ENCODE measurements at places on chromosomes 4 and X. TPM values are rescaled to one million over a fixed set of nuclear protein-coding genes. Genes with fewer than 3 reads are reported as not detected.

The SMIM10L2A gene
- total RNA-seq: not detected

The KLF8 gene
- 93.2 TPM for total RNA-seq

The SPANXA2 gene
- total RNA-seq: 4.7 TPM

The FMR1 gene
- 99.9 TPM for total RNA-seq

The XPNPEP2 gene
- not detected for total RNA-seq

The CSAG1 gene
- 33.2 TPM for total RNA-seq

The SH3BGRL gene
- total RNA-seq: 46.6 TPM

The LRAT gene
- 0.68 TPM for total RNA-seq

DNA sequence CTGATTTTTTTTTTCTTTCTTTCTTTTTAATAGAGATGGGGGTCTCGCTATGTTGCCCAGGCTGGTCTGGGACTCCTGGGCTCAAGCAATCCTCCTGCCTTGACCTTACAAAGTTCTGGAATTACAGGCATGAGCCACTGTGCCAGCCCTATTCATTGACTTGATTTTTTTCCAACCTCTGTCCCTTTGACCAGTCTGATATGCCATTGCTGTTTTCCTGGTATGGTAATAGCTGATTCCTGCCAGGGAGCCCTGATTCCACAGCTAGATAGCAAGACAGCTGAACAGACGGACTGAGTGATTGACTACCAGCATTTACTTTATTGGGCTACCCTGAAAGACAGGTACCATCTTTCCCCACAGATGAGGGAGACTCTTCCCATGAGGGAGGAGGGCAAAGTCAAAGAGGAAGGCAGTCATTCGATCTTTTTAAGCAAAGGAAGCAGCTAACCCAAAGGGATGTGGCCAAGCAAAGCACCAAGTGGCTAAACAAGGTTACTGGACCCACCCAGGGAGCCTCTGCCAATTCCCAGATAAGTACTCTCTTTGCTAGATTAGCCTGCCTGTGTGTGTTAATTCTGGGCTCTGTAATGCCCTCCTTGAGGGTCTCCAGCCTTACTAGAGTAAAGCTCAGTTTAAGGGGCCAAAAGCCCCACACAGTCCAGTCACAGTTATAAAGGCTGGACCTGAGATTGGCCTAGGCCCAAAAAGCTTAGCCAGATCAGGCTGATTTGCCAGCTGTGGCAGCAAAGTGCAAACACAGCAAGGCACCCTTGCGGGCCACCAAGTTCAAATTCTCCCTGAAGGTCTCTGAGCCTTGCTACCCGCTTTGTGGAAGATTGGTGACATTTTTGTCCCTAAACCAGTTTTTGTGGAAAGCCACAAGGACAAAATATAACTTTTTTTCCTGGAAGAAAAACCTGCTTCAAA lies 192.4 kb upstream of the GPC4 start:
- H3K4me3 ChIP-seq: no peak overlapping the region
- H3K4me1 ChIP-seq: no peaks in the 10 kb centered on the region
- H3K27ac ChIP-seq: no peak overlapping the region
- no peaks in the 10 kb centered on the region for H3K36me3 ChIP-seq
- no peak for DNase-seq

DNA sequence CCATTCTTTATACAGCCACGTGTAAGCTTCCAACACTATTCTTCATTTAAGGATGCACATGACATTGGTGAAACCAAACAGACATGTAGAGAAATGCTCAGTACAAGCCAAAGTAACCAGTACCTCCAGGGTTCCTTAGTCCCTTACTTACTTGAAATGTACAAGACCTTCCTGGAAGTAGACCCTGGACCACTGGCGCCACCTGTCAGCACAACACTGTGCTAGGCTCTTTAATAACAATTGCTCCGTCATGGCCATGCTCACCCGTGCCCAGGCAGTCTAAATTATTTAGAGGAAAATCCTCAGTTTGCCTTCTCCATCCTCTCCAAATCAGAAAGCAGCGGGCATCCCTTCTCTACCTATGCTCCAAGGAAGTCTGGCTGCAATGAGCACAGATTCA lies 52.7 kb downstream of the ADGRA3 start:
- no peaks in the 10 kb centered on the region for H3K27me3 ChIP-seq
- H3K27ac ChIP-seq: no peak overlapping the region
- no peak for DNase-seq
- H3K4me3 ChIP-seq: no peak overlapping the region
- H3K36me3 ChIP-seq: no peaks in the 10 kb centered on the region

GRCh38 chr4:80307774-80308465 lies 27.6 kb upstream of the CFAP299 start:
- no peaks in the 10 kb centered on the region for H3K4me1 ChIP-seq
- H3K4me3 ChIP-seq: no peak overlapping the region
- DNase-seq: peak; percentile 3
- no peaks in the 10 kb centered on the region for H3K27me3 ChIP-seq
- H3K36me3 ChIP-seq: no peaks in the 10 kb centered on the region

GRCh38 chrX:26254436-26254835 lies 38.5 kb downstream of the MAGEB5 start:
- no peaks in the 10 kb centered on the region for H3K27me3 ChIP-seq
- H3K4me1 ChIP-seq: no peaks in the 10 kb centered on the region
- no peak overlapping the region for H3K27ac ChIP-seq
- H3K36me3 ChIP-seq: no peaks in the 10 kb centered on the region

GRCh38 chrX:118740276-118740889 lies 13.0 kb downstream of the IL13RA1 start:
- H3K4me1 ChIP-seq: peaks cover 14% of the 10 kb centered on the region
- peak; percentile 38 for DNase-seq
- H3K27ac ChIP-seq: no peak overlapping the region
- peaks cover 8% of the 10 kb centered on the region for H3K36me3 ChIP-seq

- no peak overlapping the region for H3K4me3 ChIP-seq
- no peak for DNase-seq
- H3K36me3 ChIP-seq: no peaks in the 10 kb centered on the region
- no peak overlapping the region for H3K27ac ChIP-seq
Observed at GRCh38 chr4:47617607-47618006, 132.5 kb downstream of the ATP10D start.

DNA sequence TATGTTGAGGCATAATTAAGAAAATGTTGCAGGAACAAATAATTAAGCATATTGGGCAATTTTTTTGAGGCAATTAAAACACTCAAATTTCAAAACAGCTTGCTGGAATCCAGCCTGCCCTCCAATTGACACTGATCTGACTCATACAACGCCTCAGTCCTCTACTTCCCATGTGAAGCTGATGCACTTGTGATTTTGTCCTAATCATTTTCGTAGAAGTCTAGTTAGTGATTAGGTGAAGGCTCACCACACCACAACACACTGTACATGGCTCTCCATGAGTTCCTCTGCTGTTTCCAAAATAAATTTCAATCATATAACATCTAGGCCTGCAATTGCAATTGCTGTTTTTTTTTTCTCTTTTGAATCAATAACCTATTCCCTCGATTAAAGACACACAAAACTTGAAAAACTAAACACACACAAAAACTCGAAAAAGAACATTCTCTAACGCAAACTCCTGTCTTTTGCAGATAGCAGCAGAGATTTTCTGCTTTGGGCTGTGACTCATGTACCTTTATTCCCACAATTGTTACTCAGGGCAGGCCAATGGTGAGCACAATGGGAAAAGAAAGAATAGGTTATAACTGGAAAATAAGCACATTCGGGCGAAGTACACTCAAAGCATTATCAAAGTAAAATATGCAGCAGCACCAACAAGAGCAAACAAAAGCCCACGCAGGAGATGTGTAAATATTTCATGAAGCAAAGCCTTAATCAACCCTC lies 1.7 kb downstream of the GPRIN3 start:
- no peaks in the 10 kb centered on the region for H3K36me3 ChIP-seq
- no peak overlapping the region for H3K4me3 ChIP-seq
- DNase-seq: no peak

- DNase-seq: no peak
- H3K27me3 ChIP-seq: peaks cover 16% of the 10 kb centered on the region
- peaks cover 12% of the 10 kb centered on the region for H3K4me1 ChIP-seq
- no peak overlapping the region for H3K4me3 ChIP-seq
- no peaks in the 10 kb centered on the region for H3K36me3 ChIP-seq
Observed at GRCh38 chr4:8643441-8643840, 50.9 kb downstream of the CPZ start.

GRCh38 chrX:68835468-68835867 lies 6.6 kb downstream of the EFNB1 start:
- no peak overlapping the region for H3K27ac ChIP-seq
- H3K4me3 ChIP-seq: no peak overlapping the region
- no peaks in the 10 kb centered on the region for H3K36me3 ChIP-seq
- no peaks in the 10 kb centered on the region for H3K27me3 ChIP-seq

DNA sequence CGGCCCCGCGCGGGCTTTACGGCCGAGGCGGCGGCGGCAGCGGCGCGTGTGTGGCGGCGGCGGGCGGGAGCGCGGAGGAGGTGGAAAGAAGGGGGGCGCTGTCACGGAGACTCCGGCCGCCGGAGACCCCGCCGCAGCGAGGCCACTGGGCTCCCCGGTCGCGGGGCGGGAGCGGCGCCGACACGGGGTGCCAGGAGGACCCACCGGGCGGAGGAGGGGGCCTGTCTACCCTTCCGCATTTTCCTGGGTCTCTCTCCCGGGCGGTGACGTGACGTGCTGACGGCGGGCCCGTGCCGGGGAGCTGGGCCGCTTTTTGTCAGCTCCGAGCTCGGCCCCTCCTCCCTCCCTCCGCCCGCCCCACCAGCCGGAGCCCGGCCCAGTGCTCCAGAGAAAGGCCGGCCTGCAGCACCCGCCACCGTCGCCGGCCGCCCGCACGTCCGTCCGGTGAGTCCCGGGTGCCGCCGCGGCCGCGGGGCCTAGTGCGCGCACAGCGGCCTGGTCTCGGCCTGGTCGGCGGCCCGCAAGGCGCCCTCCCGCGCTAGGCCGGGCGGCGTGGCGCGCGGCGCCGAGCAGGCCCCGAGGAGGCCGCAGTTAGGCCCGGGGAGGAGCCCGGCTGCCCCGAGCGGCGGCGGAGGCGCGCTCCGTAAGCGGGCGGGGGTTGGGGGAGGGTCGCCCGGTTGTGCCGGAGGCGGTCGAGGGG lies at the start of gene ZFX:
Gene ZFX, plus strand, starts transcription at position 379 of the 700 bp plus-strand sequence. CDS start 23,014 bp downstream, outside the sequence.
- DNase-seq: peak; percentile 63
- H3K4me1 ChIP-seq: peaks cover 74% of the 10 kb centered on the region
- H3K4me3 ChIP-seq: peak within 1 kb of the TSS; percentile 90
- peaks cover 5% of the 10 kb centered on the region for H3K36me3 ChIP-seq
- peak within 1 kb of the TSS; percentile 86 for H3K27ac ChIP-seq
- H3K27me3 ChIP-seq: no peaks in the 10 kb centered on the region

DNA sequence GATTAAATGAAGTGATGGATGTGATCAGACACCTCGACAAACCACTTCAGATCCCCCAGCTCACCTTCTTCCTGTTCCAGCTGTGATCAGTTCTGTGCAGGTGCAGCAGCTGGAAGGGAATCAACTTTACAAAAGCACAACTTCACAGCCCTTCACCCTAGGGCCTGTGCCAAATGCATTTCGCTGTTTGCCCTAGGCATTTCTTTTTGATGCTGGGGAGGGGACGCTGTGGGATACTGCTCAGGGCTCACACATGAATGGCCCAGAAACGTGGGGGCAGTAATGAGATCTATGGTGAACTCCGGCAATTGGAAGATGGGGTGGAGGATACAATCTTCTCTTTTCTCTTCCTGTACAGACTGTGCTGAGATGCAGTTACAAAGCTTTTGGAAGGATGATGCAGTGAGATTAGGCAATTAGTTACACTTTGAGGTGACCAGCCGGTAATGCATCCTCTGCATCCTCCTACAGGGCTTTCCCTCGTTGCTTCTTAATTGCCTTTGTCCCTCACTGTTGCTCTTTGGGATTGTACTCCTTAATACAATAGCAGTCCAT lies 215.1 kb upstream of the PITX2 start:
- H3K4me3 ChIP-seq: no peak overlapping the region
- no peaks in the 10 kb centered on the region for H3K36me3 ChIP-seq
- DNase-seq: no peak
- H3K4me1 ChIP-seq: no peaks in the 10 kb centered on the region

DNA sequence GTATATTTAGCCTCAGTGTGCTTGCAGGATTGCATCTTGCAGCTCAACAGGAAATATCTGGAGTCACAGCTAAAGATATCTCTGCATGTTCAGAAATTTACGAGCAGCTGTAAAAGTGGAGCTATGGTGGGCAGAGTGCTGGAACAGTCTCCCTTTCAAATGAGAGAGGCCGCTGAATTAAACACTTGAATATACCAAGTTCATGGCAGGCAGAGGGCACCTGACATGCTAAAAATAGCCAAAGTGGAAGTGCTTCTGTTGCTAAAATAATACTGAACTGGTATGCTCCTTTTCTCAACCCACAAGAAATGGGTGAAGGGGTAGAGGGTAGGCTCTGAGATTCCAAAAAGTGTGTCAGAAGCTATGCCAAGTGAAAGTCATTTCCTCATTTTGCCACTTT lies 98.1 kb downstream of the MGST2 start:
- H3K27ac ChIP-seq: no peak overlapping the region

GRCh38 chrX:103716962-103717361 lies 6.3 kb downstream of the TMEM31 start:
- peaks cover 23% of the 10 kb centered on the region for H3K4me1 ChIP-seq
- DNase-seq: peak; percentile 87
- no peaks in the 10 kb centered on the region for H3K27me3 ChIP-seq

DNA sequence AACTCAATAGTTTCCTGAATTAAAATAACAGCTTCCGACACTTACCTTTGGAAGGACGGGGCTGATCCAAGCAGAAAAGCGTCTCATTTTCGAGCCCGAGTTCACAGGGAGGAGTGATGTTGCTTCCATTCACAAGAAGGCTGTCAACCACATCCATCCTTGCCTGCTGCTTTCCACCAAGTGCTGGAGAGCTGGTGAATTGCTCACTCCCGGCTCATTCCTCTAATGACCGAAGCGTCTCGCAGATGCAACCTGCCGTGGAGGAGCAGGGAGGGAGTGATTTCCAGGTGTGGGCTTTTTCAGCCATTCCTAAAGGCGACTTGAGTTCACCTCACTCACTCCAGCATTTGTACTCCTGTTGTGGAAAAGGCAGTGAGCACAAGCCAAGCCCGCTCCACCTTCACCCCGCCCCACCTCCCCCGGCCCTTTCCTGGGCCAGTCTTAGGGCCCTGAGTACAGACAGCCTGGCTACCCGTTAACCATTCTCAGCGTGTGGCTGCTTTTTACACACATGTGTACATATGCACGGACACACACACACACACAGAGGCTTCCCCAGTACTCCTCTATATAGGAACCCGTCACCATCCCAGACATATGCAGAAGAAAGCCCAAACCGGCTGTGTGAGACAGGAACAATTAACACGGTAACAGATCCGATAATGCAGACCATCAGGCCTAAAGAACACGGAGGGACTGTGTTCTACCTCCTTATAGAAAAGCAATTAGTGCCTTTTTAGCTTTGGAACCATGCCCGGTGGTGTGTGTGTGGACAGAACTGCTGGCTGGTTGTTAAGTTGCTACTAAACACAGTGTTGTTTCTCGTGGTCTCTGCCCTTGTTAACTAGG lies at the start of gene CCKAR:
Gene CCKAR, minus strand, starts transcription at position 374 of the 849 bp plus-strand sequence. Its CDS starts 217 bp downstream, at position 157.
- no peaks in the 10 kb centered on the region for H3K4me1 ChIP-seq
- peaks cover 30% of the 10 kb centered on the region for H3K27me3 ChIP-seq
- no peak within 1 kb of the TSS for H3K4me3 ChIP-seq
- no peaks in the 10 kb centered on the region for H3K36me3 ChIP-seq
- H3K27ac ChIP-seq: no peak within 1 kb of the TSS

- H3K4me3 ChIP-seq: peak overlapping the region; percentile 45
- H3K36me3 ChIP-seq: no peaks in the 10 kb centered on the region
- peaks cover 31% of the 10 kb centered on the region for H3K4me1 ChIP-seq
- DNase-seq: peak; percentile 77
- no peaks in the 10 kb centered on the region for H3K27me3 ChIP-seq
- no peak overlapping the region for H3K27ac ChIP-seq
Observed at GRCh38 chr4:40309250-40309774, 25.8 kb upstream of the CHRNA9 start.

GRCh38 chr4:3253808-3254207 lies 4.8 kb downstream of the MSANTD1 start:
- DNase-seq: no peak
- H3K4me1 ChIP-seq: peaks cover 25% of the 10 kb centered on the region
- H3K27me3 ChIP-seq: no peaks in the 10 kb centered on the region
- no peaks in the 10 kb centered on the region for H3K36me3 ChIP-seq

GRCh38 chr4:150032541-150032940 lies 45.7 kb upstream of the DCLK2 start:
- no peaks in the 10 kb centered on the region for H3K4me1 ChIP-seq
- no peak overlapping the region for H3K27ac ChIP-seq
- no peak for DNase-seq
- no peaks in the 10 kb centered on the region for H3K27me3 ChIP-seq
